Activated CD4-positive, CD25-positive, alpha-beta regulatory T cell treated with anti-CD3 and anti-CD28 coated beads, Interleukin-2, amount 50 U/mL, for 16 hours (primary cell): ENCODE measurements at places on chromosomes 16 and 17.

GRCh38 chr16:85633888-85634287, 20.8 kb downstream of the GSE1 start:
- DNase-seq = no peak

DNA sequence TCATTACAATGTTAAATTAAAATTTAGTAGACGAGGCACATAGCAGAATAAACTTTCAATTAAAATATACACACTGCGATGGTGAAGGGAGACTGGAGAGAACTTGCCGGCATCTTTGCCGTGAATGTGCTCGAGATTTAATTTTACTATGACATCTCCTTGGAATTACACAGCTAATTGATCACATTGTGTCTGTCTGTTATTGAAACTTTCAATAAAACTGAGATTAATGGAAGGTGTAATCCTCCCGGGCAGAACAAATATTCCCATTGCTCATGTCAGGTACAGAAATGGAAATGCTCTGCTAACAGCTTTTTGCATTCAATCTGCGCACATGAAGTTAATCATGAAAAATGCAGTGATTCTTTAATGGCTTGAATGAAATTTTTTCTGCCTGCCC, 210.1 kb upstream of the NLRP1 start:
- no peak for DNase-seq

GRCh38 chr17:48494335-48494734, 36.5 kb downstream of the HOXB1 start:
- DNase-seq = no peak

DNA sequence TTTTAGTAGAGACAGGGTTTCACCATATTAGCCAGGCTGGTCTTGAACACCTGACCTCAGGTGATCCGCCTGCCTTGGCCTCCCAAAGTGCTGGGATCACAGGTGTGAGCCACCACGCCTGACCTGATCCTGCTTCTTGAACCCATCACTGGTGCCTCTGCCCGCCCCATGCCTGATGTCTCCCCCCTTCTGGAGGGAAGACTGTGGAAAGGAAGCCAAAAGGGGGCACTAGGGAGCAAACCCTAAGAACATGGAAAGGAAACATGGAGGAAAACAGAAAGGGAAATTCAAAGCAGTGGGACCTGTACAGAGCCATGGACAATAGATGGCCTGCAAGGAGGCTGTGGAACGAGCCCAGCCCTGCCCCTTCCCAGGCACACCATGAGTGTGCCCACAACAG, 31.1 kb upstream of the FASN start:
- no peak for DNase-seq

DNA sequence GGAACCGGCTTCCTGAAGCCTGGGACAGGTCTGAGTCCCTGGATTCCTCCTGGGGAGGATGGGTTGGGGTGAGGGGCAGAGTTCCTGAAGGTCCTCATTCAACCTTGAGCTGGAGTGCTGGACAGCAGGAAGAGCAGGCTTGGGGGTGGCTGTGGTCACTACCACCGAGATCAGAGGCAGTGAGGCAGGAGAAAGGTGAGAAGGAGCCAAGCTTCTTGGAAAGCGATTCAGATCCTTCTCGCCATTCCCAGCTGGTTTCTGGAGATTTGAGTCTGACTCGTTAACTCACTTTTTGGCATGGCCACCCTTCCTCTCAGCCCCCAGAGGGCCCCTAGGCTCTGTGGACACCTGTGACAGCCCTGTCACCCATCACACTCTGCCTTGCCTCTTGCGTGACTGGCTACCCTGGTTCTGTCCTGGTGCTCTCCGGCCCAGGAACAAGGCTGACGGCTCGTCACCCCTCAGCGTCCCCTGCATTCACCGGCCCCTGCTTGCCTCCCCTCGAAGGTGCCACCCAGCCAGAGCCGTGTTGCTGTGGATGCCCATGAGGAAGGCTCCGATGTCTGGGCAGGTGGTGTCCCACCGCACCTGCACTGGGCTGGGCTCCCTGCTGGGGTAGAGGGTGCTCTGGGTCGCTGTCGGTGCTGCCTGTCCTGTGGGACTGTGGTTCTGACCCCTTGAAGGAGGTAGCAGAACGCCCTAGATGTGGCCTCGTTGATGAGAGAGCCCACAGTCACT, 9.7 kb upstream of the TIMP2 start:
- DNase-seq = no peak

- no peak for DNase-seq
Observed at GRCh38 chr17:73360961-73361761, 49.4 kb upstream of the CDC42EP4 start.

GRCh38 chr17:61372436-61372835, 27.2 kb upstream of the TBX2 start:
- no peak for DNase-seq

- no peak for DNase-seq
Observed at GRCh38 chr17:46874906-46875305, 23.5 kb downstream of the WNT9B start.

DNA sequence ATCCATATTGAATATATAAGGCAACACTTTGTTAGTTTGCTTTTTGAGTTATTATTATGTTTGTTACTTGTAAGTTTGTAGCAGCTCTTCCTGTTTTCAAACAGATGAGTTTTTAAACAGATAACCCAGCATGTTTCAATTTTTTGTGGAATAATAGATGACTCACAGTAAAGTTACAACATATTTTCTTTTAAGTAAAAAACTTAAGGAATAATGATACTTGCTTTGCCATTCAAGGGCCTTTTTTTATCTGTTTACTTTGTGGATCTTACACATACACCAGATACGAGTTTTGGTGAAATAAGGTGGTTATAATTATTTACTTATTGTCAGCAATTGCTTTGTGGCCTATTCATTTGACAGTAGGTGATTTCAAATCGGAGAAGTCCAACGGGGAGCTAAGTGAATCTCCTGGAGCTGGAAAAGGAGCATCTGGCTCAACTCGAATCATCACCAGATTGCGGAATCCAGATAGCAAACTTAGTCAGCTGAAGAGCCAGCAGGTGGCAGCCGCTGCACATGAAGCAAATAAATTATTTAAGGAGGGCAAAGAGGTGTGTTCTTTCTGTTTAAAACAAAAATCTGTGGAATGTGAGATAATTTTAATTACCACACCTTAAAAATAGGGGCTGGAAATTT, 66.3 kb downstream of the BPTF start:
- no peak for DNase-seq

- DNase-seq = no peak
Observed at GRCh38 chr17:7688808-7689316, 585 bp downstream of the WRAP53 start.

GRCh38 chr16:53643474-53643873, 60.2 kb downstream of the RPGRIP1L start:
- no peak for DNase-seq

DNA sequence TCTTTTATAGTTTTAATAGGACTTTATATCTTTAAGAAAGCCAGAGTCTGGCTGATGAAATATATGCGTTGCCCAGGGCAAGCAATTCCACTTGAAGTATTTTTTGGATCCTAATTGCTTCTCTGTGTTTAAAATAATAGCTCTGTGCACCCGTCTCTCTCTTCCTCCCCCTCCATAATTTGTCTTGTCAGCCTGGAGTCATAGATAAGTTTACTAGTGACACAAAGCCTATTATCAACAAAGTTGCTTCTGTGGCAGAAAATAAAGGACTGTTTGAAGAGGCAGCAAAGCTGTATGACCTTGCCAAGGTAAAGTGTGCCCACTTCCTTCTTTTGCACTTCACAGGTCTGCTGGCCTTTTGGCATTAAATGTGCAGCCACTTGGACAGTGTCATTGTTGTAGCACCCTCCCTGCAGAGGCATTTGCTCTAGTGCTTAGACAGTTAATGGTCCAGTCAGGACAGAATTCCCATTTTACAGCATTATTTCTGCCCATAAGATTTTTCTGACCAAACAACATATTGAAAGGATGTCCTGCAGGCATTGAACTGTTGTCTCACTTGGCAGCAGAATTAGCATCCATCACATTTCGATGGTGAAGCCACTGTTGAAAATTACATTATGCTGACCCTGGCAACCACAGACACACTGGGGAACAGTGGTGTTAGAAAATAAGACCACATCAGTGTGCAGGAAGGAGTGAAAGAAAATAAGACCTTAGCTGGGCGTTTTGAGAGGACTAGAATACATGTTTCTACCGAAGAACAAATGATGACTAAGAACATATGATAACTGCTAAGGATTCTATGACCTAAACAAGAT, 28.4 kb upstream of the SLC12A3 start:
- no peak for DNase-seq

DNA sequence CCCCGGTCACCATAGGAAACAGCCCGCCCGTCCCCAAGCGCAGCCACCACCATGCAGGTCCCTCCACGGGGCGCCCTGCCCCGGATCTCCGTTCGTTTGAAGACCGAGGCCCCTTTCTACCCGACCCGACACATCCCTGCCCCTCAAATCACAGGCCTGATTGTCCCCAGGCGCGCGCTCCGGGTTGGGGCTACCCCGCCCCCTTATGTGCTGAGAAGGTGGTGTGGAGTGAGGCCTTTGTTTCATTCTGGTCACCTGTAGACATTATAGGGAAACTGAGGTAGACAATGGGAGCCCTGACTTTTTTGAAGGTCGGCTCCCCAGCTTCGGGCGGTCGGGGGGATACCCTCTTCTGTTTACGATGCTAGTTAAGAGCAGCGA, 763 bp upstream of the ACTG1 start:
- DNase-seq = no peak

- DNase-seq = no peak
Observed at GRCh38 chr16:68286153-68287074, 22.1 kb downstream of the SLC7A6 start.

DNA sequence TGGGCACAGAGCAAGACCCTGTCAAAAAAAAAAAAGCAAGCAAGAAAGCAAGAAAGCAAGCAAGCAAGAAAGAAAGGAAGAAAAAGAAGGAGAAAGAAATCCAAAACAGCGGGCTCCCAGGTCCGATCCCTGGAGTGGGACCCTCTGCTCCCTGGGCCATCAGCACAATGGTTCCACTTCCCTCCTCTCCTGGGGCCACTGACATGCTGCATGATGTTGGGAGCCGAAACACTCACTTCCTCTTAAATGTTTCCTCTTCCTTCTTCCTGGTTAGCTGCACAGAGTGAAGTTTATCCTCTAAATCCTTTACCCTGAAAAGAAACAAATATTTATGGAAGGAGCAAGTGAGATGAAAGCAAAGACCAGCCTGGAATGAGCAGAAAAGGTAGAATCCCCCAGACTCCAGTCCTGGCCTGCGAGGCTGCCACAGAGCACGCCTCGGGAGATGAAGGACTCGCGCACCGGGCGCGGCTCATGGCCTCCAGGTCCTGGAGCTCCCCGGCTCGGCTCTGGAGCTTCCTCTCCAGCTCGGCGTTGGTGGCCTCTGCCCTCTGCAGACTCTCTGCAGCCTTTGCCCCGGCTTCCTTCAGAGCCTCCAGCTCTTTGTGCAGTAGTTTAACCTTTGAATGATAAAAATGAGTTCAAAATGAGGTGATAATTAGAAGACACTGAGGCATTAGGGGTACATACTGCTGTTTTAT, 19.0 kb downstream of the CCDC57 start:
- no peak for DNase-seq

GRCh38 chr17:34383216-34383615, 20.2 kb upstream of the CCL1 start:
- DNase-seq = no peak

GRCh38 chr17:51795401-51795800, 363.1 kb downstream of the CA10 start:
- DNase-seq = no peak

- DNase-seq = no peak
Observed at GRCh38 chr16:711548-712320, 3.2 kb upstream of the METRN start.

DNA sequence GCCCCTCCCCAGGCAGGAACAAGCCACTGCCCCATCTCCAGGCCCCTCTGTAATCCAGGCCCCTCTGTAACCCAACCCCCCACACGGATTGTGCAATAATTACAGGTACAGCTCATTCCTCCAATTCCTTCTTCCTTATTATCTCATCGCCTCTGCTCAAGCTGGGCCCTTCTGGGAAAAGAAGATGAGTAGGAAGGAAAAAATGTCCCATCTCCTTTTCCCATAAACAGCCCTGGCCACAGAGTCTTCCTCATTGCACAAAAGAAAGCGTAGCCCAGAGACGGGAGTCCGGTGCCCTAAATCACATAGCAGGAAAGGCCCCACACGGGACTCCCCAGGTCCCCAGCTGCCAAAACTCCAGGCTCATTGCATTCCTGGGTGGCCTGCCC, 3.6 kb upstream of the LITAFD start:
- no peak for DNase-seq

- DNase-seq = no peak
Observed at GRCh38 chr16:50365791-50366575, 2.8 kb downstream of the BRD7 start.

DNA sequence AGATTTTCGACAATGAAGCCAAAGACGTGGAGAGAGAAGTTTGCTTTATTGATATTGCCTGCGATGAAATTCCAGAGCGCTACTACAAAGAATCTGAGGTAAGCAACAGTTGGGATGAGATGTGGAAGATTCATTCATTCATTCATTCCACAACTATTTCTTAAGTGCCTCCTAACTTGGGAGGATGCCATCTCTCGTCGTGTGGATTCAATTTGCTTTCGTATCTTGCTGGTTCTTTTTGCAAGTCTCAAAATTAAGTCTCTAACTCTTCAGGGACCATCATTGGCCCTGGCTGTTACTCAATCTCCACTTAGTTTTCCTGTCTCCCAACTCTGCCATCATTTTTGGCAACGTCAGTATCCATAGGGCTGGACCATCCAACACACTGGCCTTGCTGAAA, 85.6 kb upstream of the NOL11 start:
- no peak for DNase-seq

DNA sequence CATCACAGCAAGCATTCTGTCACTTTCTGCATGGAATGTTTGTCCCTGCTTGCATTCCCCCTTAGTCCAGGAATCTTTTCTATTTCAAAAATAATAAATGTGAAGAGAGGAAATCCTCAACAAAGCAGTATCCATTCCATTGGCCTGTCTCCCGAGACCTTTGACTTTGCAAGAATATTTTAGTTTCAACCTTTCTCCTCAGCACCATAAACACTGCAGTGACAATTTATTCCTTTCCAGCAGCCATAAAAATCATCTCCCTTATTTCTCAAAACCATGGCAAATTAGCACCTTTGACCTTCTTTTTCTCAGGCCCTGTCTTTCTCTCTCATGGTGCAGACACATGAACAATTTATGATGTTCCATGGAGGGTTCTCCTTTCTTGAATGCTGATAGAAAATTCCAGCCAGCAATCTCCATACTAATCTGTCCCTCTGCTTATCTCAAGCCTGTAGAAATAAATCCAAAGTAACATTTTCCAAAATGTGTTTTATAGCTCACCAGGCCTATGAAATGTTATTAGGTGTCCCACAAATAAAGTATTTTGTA, 352.1 kb upstream of the CCL2 start:
- DNase-seq = no peak

DNA sequence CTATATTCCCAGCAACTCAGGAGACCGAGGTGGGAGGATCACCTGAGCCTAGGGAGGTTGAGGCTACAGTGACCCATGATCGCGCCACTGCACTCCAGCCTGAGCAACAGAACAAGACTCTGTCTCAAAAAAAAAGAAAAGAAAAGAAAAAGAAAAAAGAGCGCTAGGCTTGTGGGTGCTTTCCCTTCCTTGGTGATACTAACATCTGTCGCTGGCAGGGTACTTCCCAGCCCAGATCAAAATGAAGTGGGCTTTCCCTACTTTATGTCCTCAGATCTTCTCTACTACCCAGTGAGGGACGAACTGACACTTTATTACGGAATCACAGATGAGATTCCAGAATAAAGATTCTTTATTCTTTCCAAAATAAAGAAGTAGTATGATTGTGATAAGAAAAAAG, 103.8 kb upstream of the NOL11 start:
- no peak for DNase-seq

GRCh38 chr16:86244936-86245335, 265.4 kb upstream of the FOXF1 start:
- no peak for DNase-seq

- no peak for DNase-seq
Observed at GRCh38 chr16:53219795-53220454, 165.1 kb downstream of the CHD9 start.

GRCh38 chr17:30391534-30391933, 12.8 kb downstream of the CPD start:
- DNase-seq = no peak
